ENCODE measurements at places on chromosomes 3 and 15. TPM values are rescaled to one million over a fixed set of nuclear protein-coding genes. Genes with fewer than 3 reads are reported as not detected.

Gene TEX55
- total RNA-seq: not detected

Gene GPR27
- not detected for total RNA-seq

Gene TXNRD3
- total RNA-seq: 14.7 TPM

Gene GNB4
- 42.7 TPM for total RNA-seq

Gene BHLHE40
- 7.9 TPM for total RNA-seq
